ENCODE measurements at places on chromosomes 12 and 14. TPM values are rescaled to one million over a fixed set of nuclear protein-coding genes. Genes with fewer than 3 reads are reported as not detected.

Gene SMIM41
- 0.24 TPM for total RNA-seq

Gene TCL1B
- not detected for total RNA-seq

Gene KCNA5
- not detected for total RNA-seq

Gene KIAA0586
- 17.0 TPM for total RNA-seq

Gene HOTAIR
- total RNA-seq: not detected

Gene OR10P1
- total RNA-seq: not detected

Gene POC1B
- 10.7 TPM for total RNA-seq

Gene MTHFD1
- 45.6 TPM for total RNA-seq

Gene GLTP
- total RNA-seq: 56.3 TPM

Gene TSHR
- 2.3 TPM for total RNA-seq

Gene ART4
- not detected for total RNA-seq

Gene TAS2R31
- 10.9 TPM for total RNA-seq

Gene PTMS
- total RNA-seq: 84.2 TPM

Gene CEBPE
- not detected for total RNA-seq

Data from hair follicle dermal papilla cell (primary cell).